GM04504 (cell line): ENCODE measurements at places on chromosomes 16 and 17.

DNA sequence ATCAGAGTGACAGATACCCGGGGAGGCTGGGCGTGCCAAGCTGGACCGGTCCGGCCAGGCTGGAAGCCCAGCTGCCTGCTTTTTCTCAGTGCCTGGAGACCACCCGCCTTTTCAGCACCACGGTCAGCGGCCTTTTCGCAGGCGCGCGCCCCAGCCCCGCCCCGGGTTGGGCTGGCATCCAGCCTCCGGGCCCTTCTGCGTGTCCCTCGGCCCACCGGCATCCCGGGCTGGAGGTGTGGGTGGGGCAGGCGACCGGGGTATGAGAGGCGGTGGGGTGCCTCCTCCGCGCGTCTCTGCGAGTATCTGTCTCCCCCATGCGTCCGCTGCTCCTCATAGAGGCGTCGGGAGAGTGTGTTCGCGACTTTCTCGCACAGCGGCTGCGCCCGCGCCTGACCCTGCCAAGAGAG is 102.5 kb downstream of the MRM1 start:
- DNase-seq = peak; percentile 2

DNA sequence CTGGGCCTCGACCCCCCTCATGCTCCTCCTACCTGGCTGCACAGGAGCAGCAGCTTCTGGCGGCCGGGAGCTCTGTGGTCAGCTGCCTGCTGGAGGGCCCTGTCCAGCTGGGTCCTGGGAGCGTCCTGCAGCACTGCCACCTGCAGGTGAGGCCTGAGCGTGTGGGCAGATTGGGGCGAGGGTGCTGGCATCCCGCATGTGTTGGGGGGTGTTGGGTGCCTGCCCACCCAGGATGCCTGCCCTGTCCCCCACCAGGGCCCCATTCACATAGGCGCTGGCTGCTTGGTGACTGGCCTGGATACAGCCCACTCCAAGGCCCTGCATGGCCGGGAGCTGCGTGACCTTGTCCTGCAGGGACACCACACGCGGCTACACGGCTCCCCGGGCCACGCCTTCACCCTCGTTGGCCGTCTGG is 16.5 kb downstream of the FCSK start:
- DNase-seq = no peak

GRCh38 chr16:30901201-30902028 is 5.0 kb downstream of the CTF1 start:
- DNase-seq = no peak

GRCh38 chr16:619476-620100 is 11.2 kb upstream of the WFIKKN1 start:
- no peak for DNase-seq

GRCh38 chr17:31843070-31843745 is 15.8 kb downstream of the COPRS start:
- peak; percentile 54 for DNase-seq

GRCh38 chr17:14813649-14814370 is 451.3 kb downstream of the PMP22 start:
- DNase-seq = no peak

DNA sequence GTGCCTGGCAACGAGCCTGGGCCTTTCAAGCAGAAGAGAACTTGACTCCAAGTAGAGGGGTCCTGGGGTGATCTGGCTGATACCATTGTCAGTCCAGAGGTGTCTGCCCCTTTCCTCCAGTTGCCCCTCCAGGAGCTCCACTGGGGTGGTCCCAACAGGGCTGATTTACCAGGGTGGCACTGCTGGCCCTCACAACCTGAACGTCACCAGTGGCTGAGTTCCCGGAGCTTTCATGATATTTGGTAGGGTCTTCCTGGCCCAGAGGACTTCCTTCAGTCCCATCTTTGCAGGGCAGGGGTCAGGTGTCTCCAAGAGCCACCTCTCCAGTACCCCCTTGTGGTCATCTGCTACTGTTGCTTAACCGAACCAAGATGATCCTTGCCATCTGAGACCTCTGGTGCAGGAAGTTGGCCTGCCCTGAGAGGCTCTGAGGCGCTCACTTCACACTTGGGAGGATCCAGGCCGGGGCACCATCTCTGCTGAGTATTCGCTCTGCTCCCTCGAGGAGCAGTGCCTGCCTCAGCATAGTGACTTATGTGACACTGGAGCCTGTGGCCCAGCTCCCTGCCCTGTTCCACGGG is 3.5 kb downstream of the LIMD2 start:
- no peak for DNase-seq

- DNase-seq = no peak
These were observed 7.2 kb upstream of the RFWD3 start for GRCh38 chr16:74673876-74674275.

GRCh38 chr16:67039260-67040020 is 10.5 kb downstream of the CBFB start:
- no peak for DNase-seq

DNA sequence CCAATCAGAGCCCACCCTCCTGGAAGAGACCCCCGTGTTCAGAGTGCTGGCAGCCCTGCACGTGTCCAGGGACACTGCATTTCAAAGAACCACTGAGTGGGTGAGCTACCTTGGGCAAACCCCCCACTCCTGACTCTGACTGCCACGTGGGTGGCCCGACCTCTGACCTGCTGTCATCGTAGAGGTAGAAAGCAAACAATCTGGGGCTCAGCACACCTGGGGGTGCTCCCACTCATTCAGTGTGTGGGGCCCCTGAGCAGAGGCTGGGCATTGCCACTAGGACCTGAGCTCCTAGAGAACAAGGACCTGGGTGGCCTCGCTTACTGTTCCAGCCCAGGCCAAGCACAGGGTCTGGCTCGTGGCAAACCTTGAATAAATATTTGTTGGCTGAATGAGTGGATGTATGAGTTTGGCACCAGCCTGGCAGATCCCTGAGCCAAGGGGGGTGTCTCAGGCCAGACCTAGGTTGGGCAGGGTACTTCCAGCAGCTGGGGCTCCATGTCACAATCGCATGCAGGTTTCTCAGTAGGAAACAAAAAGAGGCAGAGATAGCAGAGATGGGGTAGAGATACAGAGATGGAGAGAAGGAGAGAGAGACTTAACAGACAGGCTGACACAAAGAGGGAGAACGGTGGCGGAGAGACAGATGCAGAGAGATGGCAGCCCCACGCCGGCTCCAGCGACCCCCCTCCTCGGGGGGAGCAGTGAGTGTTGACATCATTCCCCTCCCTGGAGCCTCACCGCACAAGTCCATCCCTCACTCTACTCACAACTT is 5.4 kb upstream of the DRC7 start:
- DNase-seq = no peak

DNA sequence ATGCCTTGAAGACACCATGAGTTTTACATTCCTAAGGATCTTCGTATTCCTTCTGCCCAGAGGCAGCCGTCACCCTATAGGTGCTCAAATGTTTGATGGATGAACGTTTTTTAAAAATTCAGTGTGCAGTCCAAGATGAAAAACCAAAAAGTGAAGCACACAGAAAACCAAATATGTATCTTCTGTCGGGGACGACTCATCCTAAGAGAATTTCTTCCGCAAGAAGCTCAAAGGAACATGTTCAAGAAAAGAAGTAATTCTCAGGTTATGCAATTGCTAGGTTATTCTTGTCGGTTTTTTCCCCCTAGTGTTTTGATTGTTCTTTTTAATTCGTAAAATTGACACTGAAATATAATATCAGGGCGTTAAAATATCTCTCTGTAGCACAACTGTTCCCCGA is 1.4 kb downstream of the CENPV start:
- DNase-seq = no peak

DNA sequence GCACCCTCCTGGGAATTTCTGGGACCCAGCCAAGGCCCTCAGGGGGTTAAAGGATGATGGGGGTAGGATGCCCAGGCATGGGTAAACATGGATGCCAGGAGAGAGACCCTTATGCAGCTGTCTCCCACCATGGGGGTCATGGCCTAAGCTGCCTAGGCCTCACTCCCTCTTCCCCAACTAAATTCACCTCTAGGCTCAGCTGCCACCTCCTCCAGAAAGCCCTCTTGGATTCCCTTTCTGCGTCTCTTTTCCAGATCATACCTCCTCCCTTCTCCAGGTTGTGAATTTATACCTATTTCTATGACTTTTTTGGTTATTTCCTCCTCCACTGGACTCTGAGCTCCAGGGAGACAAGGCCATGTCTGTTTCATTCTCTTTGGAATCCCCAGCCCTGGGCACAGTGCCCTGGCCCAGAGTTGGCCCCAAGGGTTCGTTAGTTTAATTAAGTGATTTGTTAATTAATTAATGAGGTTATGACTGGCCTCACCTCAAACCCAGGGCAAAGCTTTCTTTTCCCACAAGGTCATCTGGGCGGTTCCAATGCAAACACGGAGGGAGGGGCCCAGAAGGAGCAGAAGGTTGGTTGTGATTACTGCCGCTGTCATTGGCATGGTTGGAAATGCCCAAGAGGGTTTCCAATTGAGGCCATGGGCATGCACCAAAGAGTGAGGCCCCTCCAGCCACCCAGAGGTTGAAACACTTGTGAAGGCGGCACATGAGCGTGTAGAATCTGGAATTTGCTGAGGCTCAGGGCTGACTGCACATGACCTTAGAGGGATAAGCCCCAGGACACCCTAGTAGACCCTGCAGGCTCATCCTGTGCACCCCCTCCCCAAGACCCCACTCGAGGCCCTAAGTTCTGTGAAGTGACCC is 6.9 kb upstream of the KRT17 start:
- DNase-seq = no peak

GRCh38 chr16:12501707-12502457 is 301.8 kb downstream of the CPPED1 start:
- no peak for DNase-seq

DNA sequence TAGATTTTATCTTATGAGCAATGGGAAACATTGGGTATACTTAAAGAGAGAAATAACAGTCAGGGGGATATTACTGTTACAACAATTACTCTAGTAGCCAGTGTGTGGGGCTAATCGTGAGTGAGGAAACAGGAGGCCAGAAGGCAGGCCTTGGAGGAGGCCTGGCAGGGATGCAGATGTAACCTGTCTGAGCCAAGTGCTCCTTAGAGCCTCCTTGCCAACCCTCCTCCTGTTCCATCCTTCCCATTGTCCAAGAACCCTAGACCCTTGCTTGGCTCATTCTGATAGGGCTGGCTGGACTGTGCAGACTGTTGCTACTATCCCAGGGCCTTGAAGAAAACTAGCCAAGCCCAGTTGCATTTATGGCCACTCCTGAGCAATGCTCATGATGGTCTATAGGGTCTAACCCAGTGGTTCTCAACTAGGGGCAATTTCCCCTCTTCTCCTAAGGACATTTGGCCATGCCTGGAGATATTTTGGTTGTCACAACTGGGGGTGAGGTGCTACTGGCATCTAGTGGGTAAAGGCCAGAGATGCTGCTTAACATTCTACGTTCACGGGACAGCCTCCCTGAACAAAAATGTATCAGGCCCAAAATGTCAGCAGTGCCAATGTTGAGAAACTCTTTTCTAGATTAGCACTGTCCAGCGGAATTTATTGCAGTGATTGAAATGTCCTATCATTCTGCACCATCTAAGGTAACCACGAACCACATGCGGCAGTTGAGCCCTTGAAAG is 24.4 kb upstream of the WSCD1 start:
- DNase-seq = no peak
